ENCODE measurements at places on chromosomes 6 and 20.
A peak's percentile ranks its signal among the peaks of the same experiment; 100 is the strongest.

DNA sequence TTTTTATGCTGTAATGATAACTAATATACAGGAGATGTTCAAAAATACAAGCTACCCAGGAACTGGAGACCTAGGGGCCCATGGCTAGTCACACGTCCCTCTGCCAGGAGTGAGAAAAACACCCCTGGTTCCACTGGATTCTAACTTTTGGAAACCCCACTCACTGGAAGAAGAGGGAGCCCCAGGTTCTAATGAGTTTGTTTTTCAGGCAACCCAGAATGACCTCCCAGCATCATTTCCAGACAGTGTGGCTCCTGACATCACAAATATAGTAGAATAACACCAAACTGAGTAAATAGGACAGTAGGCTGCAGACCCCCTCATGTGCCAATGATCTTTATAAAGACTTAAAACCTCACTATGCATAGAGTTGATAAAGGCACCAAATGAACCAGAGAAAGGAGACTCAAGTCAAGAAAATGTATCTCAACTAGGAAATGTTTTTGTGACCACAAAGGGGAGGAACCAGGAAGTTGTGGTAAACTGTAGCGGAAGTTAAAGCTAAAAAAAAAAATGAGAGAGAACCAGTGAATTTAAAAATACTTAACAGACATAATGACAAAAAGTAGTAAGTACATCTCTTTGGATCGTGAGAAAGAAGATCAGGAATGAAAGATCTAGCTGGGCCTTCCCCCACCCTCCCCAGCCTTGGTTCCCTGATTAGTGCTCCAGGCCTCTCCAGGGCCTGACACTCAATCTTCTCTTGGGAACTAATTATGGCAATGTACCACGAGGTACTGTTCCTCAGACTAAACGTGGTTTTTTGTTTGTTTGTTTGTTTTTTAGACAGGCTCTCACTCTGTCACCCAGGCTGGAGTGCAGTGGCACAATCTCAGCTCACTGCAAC, 19.8 kb downstream of the HLA-E start:
- no peak for DNase-seq

DNA sequence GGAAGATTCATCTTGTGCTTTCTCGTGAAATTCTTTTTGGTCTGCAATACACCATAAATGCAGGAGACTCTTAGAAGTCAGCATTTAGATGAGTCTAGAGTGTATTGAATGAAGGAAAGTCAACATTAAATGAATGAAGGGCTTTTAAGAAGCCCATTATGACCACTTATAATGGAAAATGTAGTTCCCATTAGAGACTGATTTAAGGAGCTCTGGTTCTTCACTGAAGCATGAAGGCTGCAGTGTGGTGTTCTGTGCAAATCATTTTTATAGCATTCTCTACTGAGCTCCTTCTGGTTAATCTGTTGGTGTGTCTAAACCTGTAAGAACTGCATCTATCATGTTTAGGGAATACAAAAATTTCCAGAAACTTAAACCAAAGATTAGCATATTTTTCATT, 19.7 kb downstream of the NCOA7 start:
- DNase-seq = peak; percentile 7

DNA sequence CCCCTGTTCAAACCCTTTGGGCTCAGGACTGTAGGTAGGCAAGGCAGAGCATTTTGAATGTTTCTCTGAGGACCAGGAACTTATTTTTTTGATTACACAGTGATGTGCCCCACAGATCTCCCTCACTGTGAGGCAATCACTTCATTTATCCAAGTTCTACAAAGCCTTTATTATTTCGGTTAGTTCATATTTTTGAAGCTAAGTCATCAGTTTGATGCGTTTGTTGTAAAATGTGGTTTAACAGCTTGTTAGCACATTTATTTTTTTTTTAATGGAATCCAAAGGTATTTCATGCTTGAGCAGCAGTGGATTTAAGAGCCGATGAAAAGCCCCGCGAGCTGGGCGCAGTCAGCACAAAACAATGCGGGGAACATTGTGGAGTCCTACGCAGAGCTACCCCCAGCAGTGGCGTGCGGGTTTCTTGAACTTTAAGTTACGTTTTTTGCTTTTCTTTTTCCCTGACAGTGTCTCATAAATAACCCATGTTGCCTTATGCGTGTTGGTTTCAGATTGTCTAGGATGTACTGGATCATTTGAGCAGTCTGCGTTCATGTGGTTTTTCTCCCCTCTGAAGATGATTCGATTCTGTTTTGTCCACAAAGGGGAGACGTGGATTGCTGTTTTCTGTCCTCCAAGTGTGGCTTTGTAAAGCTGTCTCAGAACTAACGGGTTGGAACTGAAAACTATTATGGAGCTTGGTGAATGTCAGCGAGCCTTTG, 233.6 kb upstream of the BMP2 start:
- DNase-seq = no peak

- no peak for DNase-seq
These were observed 81.1 kb upstream of the RALGAPA2 start for GRCh38 chr20:20793591-20793990.

- no peak for DNase-seq
These were observed 149.7 kb upstream of the GGTLC1 start for GRCh38 chr20:24138196-24138857.

GRCh38 chr6:150535151-150535804, 64.4 kb upstream of the PLEKHG1 start:
- peak; percentile 78 for DNase-seq

DNA sequence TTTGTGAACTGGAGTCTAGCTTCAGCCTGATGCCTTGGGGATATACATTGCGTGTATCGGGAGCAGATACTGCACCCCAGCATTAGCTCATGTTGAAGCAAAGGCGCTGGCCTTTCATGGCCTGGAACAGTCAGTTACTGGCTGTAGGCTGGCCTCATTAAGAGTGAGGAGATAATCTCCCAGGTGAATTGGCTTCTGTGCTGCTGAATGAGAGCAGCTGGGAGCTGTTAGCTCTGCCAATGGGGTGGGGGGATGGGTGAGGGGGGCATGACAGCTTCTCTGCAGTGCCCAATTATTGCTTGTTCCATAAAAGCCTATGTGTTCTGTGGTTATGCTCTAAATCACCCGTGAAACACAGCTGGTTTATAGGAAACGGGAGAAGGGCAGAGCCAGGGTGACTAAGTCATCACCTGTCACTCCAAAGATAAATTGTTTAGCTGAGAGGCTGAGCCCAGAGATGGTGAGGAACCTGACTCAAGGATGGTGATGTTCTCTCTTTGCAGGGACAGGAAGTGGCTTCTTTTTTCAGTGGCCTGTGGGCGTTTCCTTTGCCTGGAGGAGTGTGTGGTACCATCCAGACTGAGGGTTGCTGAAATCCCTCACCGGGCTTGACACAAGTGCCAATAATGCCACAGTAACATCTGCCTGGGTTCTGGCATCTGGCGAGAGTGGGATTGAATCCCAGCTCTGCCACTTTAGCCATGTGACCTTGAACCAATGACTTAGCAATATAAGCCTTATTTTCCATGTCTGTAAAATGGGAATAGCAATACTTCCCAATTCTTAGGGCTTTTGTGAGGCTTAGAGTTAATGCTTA, 170.8 kb downstream of the BCAS1 start:
- peak; percentile 98 for DNase-seq

DNA sequence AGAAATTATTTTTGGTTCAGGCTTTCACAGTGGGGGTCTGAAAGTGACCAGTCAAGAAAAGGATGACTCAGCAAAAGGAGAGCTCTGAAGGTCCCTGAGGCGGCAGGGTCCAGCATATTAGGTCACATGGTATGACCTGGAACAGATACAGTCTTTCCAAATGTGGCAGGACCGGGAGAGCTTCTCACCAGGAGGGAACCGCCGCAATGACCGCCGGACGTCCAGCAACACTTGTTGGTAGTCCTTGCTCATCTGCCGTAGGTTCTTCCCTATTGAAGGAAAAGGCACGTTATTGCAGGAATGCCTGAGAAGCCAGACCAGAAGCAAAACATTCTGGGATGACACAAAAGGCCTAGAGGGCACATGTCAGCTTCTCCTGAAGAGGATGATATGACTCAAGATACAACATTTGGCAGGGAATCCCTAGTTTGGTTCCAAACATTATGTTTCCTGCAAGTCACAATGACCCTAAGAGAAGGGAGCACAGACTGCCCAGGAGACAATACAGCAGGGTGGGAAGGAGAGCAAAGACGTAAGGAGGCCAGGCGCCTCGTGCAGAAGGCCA, 17.4 kb downstream of the TBC1D20 start:
- no peak for DNase-seq

DNA sequence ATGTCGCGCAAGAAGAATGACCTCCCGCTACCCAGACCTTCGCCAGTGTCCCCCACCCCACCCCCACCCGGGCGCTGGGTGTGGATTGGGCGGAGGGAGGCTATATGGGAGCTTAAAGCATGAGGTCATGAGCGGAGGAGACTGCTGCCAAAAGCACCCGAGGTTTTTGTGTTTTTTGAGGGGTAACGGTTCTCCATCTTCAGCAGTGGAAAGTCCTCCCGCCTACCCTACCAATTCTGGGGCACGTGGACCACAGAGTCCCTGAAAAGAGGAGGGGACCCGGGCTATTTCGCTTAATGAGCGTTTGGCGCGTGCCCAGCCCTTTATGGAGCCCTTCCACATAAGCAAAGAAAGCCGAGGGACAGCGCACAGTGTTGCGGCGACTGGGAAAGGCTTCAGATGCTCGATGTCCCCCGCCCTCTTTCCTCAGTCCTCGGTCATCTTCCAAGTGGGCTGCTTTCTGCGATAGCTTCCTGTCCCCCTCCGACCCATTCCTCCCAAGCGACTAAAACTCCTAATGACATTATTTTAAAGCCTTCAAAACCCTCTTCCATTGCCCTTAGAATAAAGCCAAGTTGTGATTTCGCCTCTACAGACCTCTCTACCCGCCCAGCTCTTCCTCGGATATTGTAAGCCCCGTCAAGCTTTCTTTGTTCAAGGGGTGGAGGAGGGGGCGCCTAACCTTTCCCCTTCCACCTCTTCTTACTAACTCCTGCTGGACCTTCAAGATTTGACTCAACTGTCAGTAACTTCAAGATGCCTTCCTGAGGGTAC, 2.1 kb upstream of the TRERF1 start:
- peak; percentile 60 for DNase-seq

- no peak for DNase-seq
These were observed 72.5 kb downstream of the ITCH start for GRCh38 chr20:34435589-34435988.

- no peak for DNase-seq
These were observed 690.9 kb upstream of the CHD6 start for GRCh38 chr20:42309050-42309449.

- DNase-seq = peak; percentile 67
These were observed 52.3 kb upstream of the IFNGR1 start for GRCh38 chr6:137271245-137272183.

- peak; percentile 66 for DNase-seq
These were observed 7.8 kb downstream of the IL22RA2 start for GRCh38 chr6:137165375-137166246.

- DNase-seq = no peak
These were observed 34.9 kb upstream of the AKIRIN2 start for GRCh38 chr6:87736809-87737540.

DNA sequence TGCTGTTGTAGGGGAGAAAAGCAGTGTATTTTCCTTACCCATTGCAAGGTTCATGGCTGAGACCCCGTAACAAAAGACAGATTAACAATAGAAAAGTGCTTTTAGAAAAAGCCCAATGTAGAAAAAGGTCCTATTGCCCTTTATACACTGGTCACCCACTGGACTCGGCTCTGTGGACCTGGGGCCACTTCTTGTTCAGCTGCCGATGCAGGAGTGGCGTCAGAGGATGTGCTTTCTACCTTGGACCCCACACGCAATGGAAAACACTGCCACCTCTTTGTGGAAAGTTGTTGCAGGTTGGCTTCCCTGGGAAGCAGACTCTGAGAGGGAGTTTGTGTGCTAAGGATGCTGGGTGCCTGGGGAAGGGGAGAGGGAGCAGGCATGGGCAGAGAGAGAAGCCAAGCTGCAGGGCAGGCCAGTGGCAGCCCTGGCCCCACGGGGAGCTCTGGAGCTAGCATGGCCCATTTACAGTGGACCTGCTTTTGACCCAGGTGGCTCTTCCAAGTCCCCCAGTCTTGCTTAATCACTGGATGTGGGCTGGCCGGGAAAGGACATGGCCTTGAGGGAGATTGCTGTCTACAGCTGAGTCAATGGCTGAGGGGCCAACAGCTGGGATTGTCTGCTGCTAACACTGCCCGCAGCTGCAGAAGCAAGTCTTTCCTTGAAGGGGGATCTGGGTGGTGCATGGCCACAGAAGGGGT, 142.9 kb downstream of the CDC5L start:
- DNase-seq = no peak

DNA sequence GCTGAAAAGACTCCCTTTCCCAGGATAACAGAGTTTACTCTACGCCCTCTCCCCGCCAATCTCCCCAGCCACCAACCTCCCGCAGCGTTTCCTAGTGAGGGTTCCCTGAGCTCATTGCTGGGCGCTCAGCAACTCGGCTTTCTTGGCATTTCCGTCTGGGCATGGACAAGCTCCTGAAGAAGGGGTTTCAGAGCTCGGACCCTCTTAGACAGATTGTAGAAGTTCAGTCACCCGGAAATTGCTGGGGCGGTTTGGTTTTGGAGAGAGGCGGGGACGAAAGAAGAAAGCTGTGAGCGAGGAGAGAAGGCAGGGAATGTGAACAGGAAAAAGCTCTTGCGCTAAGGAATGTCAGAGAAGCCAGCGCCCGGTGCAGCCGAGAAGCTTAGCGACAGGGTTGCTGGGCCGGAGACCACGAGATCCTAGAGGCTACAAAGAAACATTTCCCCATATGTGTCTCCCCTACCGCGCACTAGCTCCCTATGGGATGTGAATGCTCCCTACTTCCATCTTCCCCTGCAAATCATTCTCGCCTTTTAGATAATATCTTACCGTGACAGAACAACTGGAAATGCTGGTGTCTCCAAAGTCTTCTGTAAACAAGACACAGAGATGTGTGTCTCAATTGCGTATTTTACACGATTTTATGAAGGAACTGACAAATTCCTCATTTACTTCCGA, 15.8 kb downstream of the POM121L2 start:
- DNase-seq = peak; percentile 17

GRCh38 chr6:64233746-64234145, 598.1 kb downstream of the PHF3 start:
- DNase-seq = peak; percentile 10

DNA sequence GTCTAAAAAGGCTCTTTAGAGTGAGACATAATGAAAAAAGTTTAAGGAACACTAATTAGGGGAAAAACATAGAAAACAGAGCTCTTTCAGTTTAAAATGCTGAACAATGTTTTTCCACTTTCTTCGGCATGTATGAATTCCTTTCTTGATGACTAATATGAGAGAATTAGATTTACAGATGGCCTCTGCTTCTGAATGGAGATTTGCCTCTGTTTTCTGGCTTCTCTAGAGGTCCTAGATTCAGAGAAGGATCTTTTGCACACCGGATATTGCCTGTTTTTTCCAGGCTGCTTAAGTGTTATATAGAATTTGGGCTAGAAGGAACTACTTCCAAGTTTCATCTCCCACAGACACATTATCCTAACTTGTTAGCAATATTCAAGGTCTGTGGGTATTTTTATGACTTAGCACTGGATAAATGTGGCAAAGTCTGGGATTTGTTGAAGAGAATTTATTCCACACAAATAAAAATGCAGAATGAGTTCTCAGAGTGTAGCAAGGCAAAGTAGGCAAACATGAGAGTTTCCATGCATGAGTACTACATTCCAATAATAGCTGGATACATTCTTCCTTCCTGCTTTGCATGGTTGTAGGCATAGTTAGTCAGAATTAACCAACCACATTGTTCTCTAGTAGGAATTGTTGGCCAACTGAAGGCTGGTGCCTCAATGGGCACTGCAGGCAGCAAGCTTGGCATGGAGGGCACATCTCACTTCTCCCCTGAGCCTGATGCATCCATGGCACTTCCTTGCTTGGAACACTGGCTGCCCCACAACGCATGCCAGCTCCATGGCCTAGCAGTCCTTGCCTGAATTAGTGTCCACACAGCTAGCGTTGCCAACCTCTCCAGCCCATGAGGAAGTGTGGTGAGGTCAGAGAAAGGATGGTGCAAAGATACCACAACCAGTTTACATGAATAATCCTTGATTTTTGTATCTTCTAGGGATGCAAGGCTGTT, 224.2 kb downstream of the CLIC5 start:
- no peak for DNase-seq

Measured in DMS53 (cell line).